Substantia nigra (tissue), 51 donors: ENCODE measurements at places on chromosomes 3 and 15.

DNA sequence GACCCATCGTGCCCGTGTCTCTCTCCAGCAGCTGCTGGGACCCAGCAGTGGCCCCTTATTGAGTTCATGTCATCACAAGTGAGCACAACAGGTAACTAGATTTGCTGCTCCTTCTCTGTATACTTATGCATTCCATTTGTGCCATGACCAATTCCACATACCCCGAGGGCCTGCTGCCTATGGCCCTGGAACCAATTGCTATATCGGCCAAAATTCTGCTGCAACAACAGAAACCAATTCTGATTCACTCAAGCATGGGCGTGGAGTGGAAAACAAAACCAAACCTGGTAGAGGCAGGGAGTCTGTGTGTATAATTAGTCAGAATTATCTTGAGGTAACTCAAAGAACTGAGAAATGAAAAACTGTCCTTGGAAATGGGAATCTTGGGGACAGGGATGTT is 516.6 kb downstream of the EPHB1 start:
- DNase-seq, result no peak

DNA sequence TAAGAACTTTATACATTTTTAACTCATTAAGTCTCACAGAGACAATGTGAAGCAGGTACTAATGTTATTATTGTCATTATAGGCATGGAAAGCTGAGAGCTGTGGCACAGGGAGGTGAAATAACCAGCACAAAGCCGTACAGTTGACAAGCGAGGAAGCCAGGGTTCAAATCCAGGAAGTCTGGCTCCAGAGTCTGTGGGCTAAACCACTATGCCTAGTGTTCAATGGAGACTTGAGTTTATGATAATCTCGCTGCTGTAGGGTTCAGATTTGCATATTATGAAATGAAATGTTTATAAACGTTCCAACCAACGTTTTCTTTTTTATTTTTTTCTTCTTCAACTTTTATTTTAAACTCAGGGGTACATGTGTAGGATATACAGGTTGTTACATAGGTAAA is 60.0 kb downstream of the CHST2 start:
- DNase-seq, result no peak

GRCh38 chr3:136624371-136624770 is 127.8 kb downstream of the STAG1 start:
- no peak for DNase-seq

DNA sequence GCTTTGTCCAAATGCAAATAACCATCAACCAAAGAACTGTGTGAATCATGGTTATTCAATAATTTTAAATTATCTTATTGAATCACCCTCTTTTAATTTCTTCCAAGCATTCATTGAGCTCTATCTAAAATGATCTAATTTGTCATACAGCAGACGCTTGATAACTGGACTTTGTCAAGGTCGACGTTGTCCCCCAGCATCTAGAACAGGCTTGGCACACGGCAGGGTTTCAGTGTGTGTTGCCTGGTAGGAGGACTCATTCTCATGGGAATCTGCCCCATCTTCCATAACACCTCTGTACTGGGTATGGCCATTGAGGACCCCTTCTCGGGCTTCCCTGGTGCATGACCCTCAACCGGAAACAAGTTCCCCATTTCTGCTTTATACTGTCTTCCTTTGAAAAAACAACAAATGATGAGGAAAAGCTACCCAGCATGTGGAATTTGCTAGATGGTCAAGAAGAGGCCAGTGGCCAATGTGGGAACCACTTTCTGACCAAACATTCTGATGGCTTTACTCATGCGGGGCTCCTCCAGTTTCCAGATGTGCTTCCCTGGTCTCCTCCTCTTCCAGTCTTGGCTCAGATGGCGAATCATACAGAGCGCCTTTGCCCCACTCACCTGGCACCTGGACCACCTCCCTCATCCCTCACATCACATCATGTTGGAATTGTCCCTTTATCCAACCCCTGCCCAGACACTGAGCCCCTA is 41.7 kb upstream of the SEC22A start:
- DNase-seq, result no peak

DNA sequence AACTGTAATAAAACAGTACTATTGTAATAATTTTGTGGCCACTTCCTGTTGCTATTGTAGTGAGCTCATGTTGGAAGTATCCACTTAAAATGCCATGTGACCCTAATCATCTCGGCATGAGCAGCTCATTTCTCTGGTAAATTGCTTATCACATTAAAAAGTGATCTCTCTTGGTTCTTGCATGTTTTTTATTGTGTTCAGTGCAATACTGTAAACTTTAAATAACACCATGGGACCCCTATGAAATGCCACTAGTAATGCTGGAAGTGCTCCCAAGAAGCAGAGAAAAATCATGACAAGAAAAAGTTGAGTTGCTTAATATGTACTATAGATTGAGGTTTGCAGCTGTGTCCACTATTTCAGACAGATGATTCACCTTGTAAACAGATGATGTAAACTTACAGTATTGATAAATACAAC is 45.6 kb downstream of the NMD3 start:
- no peak for DNase-seq
